Activated naive CD4-positive, alpha-beta T cell treated with anti-CD3 and anti-CD28 coated beads, Interleukin-2, amount 50 U/mL, for 72 hours (primary cell): ENCODE measurements at places on chromosomes 6 and 20. TPM values are rescaled to one million over a fixed set of nuclear protein-coding genes. Genes with fewer than 3 reads are reported as not detected.

The ACSS1 gene
- total RNA-seq: 11.3 TPM

The GRIK2 gene
- not detected for total RNA-seq

The ECT2L gene
- total RNA-seq: not detected

The KHDRBS2 gene
- not detected for total RNA-seq

The KCNK15 gene
- total RNA-seq: 0.09 TPM

The TSPO2 gene
- total RNA-seq: not detected

The TFAP2D gene
- total RNA-seq: not detected

The PHF3 gene
- total RNA-seq: 61.6 TPM

The CENPW gene
- total RNA-seq: 116 TPM

The VSX1 gene
- not detected for total RNA-seq

The DPPA5 gene
- not detected for total RNA-seq
